ENCODE measurements at places on chromosomes 11 and 22.

DNA sequence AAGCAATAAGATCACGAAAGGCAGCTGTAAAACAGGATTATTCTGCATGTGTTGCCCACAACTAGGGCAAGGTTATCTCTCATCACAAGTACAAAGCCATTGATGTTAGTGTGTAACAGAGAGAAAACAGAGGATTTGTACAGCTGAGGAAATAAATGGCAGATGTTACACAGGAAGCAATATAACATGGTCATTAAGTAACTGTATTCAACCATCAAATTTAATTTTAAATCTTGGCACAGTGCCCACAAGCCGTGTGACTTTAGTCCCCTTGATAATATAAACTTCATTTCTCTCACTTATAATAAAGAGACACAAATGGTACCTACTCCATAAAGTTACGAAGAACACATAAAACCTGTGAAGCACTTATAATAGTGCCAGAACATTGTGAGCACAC lies 17.3 kb downstream of the OR51E2 start:
- DNase-seq = no peak

GRCh38 chr11:326842-327580 lies 6.4 kb upstream of the IFITM3 start:
- peak; percentile 52 for DNase-seq

DNA sequence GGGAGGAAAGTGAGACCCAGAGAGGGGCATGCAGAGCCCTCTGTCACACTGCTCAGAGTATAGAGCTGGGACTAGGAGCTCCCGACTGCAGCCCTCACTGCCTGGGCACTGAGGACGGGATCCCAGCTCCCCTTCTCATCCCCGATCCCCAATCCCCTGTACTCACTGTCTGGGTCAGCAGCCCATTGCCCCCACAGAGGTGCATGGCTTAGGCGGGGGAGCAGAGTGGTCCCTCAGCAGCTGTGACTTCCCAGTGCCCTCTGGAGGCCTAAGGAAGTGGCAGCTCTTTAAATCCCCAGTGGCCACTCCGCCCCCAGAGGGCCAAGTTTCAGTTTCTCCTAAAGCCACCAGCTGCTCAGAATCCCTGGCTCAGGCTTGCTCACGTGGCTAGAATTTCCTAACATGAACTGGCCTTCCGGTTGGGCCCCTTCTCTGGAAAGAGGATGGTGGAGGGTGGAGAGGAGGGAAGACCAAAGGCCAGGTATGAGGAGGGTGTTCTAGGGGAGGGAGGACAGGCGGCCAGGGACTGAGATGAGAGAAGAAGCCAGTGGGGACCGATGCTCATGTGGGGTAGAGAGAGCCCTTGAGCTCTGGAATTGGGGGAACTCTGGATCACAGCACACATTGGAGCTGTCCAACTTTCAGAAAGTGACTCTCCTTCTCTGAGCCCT lies at the start of gene BATF2:
Gene BATF2, minus strand, starts transcription at position 262 of the 671 bp plus-strand sequence. Its CDS starts 57 bp downstream, at position 205.
- peak; percentile 64 for DNase-seq

DNA sequence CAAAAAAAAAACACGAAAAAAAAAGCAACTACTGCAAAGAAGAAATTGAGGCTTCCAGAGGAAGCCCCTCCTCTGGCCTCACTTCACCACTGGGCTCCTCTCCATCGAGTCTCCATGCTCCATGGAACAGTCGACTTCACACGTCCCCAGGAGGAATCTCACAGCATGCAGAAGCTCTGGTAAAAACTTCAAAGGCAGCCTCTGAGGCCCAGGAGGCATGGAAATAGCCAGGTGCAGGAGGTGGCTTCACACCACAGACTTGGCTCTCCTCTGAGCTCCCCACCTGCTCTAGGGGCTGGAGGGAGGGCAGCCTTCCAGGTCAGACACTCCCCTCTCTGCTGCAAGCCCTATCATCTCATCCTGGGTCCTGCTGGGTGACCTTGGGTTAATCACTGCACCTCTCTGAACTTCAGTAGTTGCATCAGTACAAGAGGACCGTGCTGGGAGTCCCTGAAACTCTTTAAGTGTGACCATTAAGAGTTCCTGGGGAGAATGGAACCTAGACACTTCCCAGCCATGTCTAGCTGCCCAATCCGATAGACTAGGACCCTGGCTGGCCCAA lies 8.2 kb downstream of the PDE2A start:
- DNase-seq = no peak

DNA sequence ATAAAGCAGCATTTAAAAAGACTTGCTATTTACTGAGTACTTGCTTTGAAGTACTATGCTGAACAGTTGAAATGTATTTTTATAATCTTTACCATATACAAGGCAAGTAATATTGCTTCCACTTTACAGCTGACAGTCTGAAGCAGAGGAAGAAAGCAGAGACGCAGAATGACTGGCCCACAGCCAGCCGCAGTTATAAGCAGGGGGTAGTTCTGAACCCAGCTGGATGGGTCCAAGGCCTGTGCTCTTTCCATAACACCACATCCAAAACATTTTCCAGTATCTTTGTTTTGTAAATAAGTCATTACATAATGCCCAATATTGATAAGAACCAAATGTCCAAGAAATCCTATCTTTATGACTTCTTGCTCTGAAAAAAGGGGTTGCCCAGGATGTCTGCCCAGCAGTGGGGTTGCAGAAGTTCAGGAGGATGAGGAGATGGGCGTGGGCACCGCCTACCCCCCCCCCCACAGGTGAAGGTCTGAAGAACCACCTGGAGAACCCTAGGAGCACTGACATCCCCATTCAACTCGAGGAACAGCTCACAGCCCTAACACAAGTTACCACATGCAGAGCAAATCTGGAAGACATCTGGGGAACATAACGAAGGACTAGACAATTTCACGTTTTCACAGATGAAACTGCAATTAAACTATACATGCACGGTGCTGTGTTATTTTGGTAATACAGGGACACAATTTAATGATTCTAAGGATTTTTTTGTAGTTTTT lies 24.2 kb upstream of the YPEL1 start:
- DNase-seq = no peak

- no peak for DNase-seq
Measured at GRCh38 chr22:20865875-20866445, 7.2 kb downstream of the SNAP29 start.

DNA sequence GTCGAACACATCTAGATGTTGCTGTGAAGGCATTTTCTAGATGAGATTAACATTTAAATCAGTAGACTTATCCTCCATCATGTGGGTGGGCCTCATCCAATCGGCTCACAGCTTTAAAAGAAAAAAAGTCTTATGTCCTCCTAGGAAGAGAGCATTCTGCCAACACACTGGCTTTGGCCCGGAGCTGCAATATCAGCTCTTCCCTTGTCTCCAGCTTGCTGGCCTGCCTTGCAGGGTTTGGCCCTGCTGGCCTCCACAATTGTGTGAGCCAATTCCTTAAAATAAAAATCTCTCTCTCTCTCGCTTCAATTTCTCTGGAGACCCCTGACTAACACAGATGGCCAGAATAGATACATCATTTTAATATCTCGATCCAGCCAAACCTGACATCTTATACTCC lies 13.1 kb upstream of the ABCC8 start:
- DNase-seq = no peak

DNA sequence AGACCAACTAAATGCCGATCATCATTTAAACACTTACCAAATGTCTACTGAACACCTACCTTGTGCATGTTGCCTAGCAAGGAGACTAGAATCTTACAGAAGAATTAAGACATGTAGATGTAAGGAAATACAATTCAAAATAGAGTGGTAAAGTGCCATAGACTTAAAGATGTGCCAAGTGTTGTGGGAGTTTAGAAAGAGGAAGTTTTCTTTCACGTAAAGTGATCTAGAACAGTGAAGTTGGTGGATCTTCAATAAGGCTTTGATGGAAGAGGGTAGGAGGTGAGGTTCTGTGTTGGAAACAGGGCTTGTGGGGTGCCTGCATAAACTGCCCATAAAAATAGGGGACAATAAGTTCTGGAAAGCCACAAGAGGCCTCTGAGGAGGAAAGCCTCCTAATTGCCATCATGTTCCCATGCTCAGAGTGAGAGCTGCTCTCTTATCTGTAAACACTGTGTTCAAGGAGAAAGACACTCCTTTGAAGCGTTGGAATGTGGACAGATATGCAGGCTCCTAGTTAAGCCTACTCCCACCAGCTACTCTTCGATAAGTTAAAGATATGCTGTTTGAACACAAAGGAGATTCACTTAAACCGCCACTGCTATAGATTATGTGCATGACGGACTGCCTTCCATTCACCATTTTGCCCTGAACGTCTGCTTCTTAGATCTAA lies 66.7 kb downstream of the HSD17B12 start:
- DNase-seq = no peak

GRCh38 chr11:113474362-113475159 lies 637 bp downstream of the DRD2 start:
- DNase-seq = peak; percentile 72

- peak; percentile 51 for DNase-seq
Measured at GRCh38 chr22:19730655-19731360, 7.5 kb downstream of the GP1BB start.

- no peak for DNase-seq
Measured at GRCh38 chr11:18748766-18749365, 22.9 kb upstream of the IGSF22 start.

DNA sequence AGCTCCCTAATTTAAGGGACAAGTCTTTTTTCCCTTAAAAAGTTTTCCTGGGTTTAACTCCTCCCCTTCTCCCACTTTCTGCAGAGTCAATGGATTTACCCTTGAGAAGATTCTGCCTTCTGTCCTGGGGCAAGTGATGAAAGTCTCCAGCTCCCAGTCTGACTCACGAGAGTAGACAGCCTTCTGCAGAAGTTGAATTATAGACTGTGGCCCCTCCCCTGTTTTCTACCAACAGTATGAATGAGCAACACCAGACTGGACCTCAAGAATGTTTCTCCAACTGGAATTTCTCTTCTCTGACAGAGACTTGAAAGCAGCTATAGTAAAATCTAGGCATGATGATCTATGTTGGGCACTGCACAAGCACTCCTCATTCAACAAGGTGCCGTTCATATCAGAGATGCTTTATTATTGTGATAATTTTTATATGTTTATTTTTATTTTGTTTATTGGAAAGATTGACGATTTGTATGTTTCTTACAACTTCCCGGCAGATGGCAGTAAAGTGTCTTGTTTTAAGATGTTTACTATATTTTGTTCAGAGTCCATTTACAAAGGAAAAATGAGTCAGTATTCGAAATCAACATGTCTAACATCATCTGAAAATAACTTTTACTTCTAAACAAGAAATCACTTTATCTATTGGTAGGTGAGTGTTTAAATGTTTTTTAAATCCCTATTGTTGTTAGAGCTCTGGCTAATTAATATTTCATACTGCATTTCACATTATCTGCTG lies 56.6 kb downstream of the LMO2 start:
- peak; percentile 46 for DNase-seq

DNA sequence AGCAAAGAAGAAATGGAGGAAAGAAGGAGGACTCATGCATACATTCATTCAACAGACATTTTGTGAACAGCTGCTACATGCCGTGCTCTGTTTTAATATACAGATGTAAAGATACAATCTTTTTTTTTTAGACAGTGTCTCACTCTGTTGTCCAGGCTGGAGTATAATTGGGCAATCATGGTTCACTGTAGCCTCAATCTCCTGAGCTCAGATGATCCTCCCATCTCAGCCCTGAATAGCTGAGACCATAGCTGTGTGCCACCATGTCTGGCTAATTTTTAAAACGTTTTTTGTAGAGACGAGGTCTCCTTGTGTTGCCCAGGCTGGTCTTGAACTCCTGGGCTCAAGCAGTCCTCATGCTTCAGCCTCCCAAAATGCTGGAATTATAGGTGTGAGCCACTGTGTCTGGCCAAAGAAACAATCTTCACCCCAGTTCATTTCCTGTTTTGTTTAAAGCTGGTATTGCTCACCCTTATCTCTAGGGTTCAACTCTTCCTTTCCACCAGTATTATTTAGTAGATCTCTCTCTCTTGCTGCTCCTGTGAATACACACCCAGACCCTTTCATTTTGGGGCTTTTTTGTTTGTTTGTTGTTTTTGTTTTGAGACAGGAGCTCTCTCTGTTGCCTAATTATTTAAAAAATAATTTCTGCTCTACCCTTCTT lies 69.8 kb downstream of the RNF169 start:
- DNase-seq = no peak

GRCh38 chr22:44102856-44103255 lies 77.9 kb upstream of the PARVG start:
- no peak for DNase-seq

- no peak for DNase-seq
Measured at GRCh38 chr11:74776546-74776945, 27.9 kb downstream of the RNF169 start.

GRCh38 chr11:76209375-76209972 lies 3.2 kb upstream of the WNT11 start:
- DNase-seq = no peak

DNA sequence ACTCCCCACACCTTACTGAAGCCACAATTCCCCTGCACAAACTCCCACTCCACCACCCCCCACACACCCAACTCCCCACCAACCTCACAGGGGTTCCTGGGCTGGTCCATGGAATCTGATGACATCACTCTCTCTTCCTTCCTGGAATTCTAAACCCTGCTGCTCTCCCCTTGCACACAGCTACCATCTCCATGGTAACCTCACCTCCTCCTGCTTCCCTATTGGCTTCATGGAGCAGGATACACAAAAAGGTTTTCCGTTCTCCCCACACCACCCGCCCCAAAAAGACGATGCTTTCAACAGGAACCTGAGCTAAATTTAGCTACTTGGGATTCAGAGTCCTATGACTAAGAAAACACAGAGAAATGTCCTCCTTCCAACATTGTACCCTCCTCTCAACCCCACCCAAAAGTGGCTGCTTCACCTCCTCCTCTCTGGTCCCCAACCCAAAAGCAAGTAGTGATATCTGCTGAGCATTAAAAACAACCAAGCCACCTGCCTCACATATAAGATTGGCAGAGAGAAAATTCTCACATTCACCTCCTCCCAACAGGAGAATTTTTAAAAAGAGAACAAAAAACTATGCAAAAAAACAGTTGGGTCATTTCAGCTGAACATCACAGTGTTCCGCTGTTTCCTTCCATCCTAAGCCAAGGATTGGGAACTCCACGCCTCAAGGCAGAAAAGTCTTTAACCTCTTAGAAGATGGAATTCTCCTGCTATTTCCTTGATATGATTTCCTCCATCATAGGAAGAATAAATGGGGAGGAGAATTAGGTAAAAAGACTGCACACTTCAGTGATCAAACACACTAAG lies 66.9 kb downstream of the RBFOX2 start:
- DNase-seq = peak; percentile 20

DNA sequence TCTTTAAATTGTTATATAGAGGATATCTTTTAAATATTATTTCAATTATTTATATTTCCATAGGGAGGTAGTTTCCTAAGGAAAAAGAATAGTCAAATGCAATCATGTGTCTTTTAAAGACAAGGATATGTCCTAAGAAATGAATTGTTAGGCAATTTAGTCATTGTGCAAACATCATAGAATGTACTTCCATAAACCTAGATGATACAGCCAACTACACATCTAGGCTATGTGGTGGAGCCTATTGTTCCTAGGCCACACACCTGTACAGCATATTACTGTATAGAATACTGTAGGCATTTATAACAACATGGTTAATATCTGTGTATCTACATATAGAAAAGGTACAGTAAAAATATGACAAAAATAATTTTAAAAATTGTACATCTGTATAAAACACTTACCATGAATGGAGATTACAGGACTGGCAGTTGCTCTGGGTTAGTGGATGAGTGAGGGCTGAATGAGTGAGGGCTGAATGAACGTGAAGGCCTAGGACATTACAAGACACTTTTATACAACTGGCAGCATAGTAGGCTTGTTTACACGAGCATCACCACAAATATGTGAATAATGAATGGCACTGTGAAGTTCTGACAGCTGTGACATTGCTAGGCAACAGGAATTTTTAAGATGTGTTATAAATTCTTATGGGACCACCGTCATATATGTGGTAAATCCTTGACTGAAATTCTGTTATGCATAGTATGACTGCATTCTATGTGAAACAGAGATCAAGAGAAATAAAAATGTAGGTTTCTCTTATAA lies 1879.0 kb upstream of the RAG2 start:
- DNase-seq = no peak

Data from globus pallidus (tissue), 1 donor.